ENCODE measurements at places on chromosomes 12 and 14. TPM values are rescaled to one million over a fixed set of nuclear protein-coding genes. Genes with fewer than 3 reads are reported as not detected.

SMOC1 gene
- total RNA-seq = 83.4 TPM

GPRC5A gene
- total RNA-seq = 0.36 TPM

PSME2 gene
- total RNA-seq = 25.9 TPM

TAS2R50 gene
- total RNA-seq = 17.1 TPM

DNA sequence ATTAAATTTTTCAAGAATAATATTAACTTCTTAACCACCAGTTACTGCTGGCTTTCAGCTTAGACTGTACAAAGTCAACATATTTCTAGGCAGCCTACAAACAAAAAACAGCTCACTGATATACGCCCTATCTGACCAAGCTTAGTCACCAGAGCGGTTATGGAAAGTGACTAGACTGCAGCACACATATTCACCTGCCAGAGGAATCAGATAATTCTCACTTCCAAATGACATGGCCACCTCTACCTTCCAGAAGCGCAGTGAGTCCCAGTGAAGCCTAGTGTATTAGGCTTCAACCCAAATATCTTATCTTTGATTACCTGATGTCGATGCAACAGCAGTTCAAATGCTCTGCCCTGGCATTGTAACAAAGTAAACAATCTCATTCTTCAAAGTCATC lies 8.5 kb downstream of the STXBP6 start:
- DNase-seq = no peak

Measured in cerebellum (tissue), 4 donors.